ENCODE measurements at places on chromosomes 4 and X.

DNA sequence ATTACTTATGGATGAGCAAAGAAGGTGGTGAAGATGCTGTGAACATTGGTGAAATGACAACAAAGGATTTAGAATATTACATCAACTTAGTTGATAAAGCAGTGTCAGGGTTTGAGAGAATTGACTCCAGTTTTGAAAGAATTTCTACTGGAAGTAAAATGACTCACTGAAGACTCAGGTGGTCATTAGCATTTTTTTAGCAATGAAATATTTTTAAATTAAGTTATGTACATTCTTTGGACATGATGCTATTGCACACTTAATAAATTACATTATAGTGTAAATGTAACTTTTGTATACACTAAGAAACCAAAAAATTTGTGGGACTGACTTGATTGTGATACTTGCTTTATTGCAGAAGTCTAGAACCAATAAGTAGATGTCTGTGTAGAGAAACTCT is 56.9 kb downstream of the USO1 start:
- DNase-seq = no peak

- no peak for DNase-seq
Measured at GRCh38 chrX:45200741-45201234, at the start of gene DIPK2B. DIPK2B (minus strand) TSS chrX:45200876; CDS start chrX:45200826, 50 bp downstream.

DNA sequence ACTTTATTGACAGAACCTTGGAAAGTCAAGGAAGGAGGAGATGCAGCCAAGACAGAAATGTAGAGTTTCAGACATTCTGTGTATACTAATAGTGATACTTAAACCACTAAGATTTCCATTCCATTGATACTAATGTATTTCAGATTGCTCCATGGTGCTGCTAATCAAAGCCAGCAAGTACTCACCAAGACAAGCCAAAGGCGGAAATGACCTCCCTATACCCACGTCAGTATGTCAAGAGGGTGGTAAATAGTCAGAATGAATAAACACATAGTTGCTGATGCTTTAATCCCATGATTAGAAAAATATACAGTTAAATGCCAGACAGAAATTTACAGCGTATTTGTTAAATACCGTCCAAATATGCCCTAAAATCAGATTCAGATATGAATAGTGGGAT is 417.8 kb upstream of the INTU start:
- no peak for DNase-seq

- peak; percentile 37 for DNase-seq
Measured at GRCh38 chr4:183658362-183659028, 490 bp downstream of the RWDD4 start.

- DNase-seq = no peak
Measured at GRCh38 chr4:88982757-88983156, 74.2 kb downstream of the FAM13A start.

- no peak for DNase-seq
Measured at GRCh38 chr4:171785388-171785787, 27.8 kb upstream of the GALNTL6 start.

GRCh38 chr4:20995610-20996009 is 295.4 kb downstream of the PACRGL start:
- no peak for DNase-seq

DNA sequence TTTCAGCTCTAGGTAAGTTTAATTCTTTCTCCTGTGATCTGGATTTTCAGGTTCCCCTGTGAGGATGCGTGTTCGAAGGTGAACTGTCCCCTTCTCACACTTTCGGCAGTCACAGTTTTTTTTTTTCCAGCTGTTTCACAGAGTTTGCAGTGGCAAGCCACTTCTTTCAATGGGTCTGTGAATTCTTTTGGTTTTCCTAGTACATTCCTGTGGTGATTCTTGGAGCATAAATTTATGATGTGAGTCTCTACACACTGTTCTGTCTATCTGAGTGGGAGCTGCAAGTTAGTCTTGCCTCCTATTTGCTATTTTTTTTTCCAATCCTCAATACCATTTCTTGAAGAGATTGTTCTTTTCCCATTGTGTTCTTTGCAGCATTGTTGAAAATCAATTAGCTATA is 595.5 kb downstream of the RAPGEF2 start:
- DNase-seq = no peak

GRCh38 chr4:65880594-65880993 is 210.3 kb upstream of the EPHA5 start:
- no peak for DNase-seq

DNA sequence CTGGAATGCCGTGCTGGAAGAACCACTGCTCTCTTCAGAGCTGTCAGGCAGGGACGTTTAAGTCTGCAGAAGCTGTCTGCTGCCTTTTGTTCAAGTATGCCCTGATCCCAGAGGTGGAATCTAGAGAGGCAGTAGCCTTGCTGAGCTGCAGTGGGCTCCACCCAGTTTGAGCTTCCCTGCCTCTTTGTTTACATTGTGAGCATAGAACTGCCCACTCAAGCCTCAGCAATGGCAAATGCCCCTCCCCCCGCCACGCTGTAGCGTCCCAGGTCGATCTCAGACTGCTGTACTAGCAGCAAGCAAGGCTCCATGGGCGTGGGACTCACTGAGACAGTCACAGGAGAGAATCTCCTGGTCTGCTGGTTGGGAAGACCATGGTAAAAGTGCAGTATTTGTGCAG is 34.8 kb upstream of the MUC7 start:
- no peak for DNase-seq

DNA sequence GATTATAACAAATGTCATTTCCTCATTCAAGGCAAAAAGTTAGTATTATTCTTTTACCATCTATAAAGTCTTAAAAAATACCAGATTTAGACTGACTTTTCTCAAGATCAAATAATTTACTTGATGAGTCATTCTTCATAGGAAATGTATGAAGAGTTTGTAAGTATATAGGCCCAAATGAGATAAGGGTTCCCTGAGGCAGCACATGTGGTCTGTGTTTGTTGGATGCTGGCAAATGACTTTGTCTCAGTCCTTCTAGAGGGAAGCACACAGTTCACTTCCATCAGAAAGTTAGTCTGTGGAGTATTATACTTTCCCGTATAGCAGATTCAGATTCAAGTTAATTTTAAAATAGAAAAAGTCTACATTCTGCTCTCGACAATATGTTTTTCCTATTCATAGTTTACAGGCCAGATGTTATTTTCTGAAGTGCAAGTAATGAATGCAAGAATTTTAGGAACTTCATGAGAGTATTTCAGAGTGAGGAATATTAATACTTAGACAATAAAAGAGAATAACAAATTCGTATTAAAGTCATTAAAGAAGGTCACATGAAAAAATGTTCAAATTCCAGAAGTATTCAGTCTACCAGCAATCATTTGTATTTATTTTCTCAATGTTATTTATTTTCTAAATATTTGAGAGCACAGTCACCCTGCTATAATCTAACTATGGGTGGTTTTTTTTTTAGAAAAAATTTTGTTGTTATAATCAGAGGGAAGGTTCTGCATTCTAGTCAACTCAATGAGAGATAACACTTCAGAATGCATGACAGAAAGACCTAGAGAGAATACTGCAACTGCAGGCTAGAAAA is 601.8 kb upstream of the ZFP42 start:
- DNase-seq = no peak

GRCh38 chrX:11629593-11630211 is 36.0 kb downstream of the ARHGAP6 start:
- DNase-seq = no peak

DNA sequence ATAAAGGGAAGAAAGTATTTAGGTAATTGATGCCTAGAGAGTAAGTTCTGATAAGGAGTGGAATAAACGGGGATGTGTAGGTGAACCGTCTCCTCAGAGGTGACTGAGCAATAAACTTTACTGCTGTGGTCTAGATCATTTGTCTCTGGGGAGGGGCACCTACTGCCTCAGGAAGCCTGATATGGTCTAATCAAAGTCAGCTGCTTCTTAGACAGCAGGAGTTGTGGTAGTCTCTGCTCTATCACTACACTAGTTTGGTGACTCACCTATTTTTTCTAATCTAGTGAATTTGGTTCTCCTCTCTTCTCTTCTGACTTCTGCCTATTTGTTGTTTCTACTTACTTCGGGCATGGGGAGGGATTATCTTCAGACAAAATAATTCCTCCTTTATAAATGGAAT is 95.1 kb upstream of the STIM2 start:
- no peak for DNase-seq

DNA sequence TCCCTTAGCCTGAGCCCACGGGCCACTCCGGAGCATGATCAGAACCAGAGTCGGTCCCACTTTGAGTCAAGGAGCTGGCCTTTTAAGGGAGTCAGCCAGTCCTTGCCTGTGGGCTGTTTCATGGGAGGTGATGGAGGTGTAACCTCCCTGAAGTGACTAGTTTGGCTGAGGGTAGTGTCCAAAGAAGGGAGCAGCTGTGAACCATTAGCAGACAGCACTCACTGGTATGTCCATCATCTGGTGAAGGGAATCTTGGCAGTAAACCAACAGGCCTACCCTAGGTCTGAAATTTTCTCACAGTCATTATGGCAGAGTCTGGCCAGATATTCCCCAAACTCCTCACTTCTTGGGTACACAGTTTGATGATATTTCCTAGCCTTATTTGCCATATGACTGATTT is 12.3 kb upstream of the REPS2 start:
- DNase-seq = no peak

GRCh38 chr4:115850799-115851509 is 737.5 kb upstream of the NDST4 start:
- no peak for DNase-seq

DNA sequence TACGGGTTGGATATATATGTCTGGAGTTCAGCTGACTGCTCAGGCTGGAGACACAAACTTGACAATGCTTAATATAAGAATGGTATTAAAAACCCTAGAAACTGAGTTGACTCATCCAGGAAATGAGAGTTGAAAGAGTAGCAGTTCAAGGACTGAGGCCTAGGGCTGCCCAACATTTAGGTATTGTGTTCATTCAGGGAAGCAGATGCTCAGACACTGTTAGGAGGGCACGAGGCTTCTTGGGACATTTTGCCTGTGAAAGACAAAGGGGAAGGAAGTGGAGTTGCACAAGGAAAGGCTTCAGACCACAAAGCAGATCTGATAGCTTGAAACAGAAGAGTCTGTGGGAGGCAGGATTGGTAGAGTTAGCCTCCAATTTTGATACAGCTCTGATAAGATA is 52.0 kb upstream of the HS3ST1 start:
- DNase-seq = peak; percentile 96

DNA sequence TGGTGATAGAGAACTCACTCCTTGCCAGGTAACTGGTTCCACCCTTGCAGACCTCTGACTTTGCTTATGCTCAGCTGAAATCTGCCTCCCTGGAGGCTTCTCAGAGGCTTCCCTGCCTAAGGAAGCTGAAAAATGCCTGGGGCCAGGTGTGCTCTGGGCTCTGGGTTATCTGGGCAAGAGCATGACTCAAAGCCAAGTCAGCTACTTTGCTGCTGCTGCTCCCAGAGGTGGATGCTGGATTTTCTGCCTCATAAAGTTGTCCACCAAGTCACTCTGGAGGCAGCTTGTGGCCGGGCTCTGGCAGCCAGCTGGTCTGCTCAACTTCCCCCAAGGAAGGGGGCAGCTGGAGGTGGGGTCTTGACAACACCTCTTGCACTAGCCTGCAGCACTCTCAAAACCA is 132.7 kb downstream of the PJA1 start:
- DNase-seq = no peak

- DNase-seq = no peak
Measured at GRCh38 chr4:165602621-165603020, 223.8 kb downstream of the CPE start.

- no peak for DNase-seq
Measured at GRCh38 chr4:176708771-176709311, 83.9 kb downstream of the VEGFC start.

- DNase-seq = no peak
Measured at GRCh38 chr4:124974152-124974551, 261.6 kb upstream of the ANKRD50 start.

DNA sequence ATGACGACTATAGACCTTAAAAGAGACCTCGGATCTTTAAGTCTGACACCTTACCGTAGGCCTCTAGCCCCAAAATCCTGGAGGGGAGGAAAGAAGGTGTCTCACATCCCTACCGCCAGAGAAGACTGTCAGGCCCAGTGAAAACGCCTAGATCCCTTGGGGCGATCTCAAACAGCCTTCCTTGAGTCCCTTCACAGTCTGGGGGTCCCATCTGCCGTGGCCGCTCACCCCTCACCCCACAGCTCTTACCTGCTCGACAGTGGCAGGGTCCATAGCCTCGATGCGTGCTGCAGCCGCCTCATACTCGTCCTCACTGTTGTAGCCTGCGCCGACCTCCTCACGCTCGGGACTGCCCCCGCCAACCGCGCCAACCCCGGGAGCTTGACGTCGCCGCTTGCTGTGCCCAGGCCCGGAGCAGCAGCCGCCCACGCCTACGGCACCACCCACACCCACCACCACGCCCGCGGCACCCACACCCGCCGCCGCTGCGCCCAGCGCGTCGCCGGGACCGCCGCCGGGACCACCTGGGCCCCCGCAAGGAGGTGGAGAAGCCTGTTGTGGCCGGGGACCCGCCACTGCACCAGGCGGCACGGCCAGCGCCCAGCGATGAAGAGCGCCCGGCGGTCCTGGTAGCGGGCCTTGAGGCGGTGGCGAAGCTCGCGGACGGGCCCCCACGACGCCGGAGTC is 536 bp downstream of the OTUD5 start:
- peak; percentile 53 for DNase-seq

DNA sequence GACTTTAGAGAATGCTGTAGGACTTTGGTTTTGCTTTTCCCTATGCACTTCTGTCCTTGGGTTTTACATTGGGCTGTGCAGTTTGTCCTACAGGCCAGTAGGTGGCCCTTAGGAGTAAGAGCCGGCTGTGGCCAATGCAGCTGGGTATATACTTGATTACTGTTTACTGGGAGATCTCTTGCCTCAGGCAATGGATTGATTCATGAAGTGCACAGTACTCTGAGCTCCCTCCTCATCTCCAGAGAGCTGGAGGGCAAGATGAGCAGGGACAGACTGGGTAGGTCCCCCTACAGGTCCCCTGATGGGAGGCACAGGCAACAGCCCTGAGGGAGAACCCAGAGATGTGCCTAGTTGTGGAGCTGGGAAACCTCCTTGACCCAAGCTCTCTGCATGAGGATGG is 103.8 kb upstream of the QRFPR start:
- DNase-seq = peak; percentile 64

DNA sequence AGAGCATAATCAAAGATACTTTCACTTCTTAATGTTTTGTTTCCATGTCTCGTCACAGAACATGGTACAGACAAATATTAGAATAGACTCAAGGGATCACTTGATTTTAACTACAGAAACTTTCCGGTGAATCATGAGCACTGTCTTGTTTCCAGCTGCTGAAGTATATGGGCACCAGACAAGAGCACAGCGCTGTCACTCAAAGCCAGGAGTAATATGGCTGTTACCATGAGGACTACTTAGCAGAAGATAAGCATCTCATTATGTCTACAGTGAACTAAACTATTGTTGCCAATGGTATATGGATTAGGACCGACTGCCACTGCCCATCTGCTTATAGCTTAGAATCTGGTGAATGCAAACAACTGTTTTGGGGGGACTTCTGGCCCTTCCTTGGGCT is 34.3 kb downstream of the MECP2 start:
- DNase-seq = no peak

GRCh38 chr4:119581190-119581873 is 47.3 kb downstream of the PDE5A start:
- no peak for DNase-seq

GRCh38 chr4:793941-794621 is 31.8 kb downstream of the CPLX1 start:
- DNase-seq = no peak
